Eye (tissue), 1 donor: ENCODE measurements at places on chromosomes 5 and 9.

DNA sequence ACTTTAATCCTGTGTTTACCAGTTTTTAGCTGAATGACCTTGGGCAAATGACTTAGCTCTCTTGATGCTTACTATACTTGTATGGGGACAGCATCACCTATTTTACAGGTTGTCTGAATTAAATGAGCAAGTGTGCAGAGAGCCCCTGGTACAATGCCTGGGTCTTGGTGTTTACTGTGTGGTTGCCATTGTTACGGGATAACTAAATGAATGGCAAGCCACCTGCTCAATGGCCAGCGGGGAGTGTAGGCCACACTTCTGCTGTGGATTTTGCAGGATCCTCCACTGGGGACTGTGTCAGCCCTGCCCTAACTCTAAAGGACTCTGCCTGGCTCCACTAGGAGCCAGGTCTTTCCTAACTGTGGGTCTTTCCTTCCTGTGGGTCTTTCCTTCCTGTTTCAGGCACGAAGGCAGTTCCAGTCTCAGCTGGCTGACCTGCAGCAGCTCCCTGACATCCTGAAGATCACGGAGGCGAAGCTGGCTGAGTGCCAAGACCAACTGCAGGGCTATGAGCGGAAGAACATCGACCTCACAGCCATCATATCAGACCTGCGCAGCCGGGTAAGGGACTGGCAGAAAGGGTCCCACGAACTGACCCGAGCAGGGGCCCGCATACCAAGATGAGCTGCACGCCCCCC, 10.3 kb upstream of the GLE1 start:
- DNase-seq = peak; percentile 27

- no peak for DNase-seq
These were observed 9.9 kb downstream of the SAXO1 start for GRCh38 chr9:19023078-19023477.

DNA sequence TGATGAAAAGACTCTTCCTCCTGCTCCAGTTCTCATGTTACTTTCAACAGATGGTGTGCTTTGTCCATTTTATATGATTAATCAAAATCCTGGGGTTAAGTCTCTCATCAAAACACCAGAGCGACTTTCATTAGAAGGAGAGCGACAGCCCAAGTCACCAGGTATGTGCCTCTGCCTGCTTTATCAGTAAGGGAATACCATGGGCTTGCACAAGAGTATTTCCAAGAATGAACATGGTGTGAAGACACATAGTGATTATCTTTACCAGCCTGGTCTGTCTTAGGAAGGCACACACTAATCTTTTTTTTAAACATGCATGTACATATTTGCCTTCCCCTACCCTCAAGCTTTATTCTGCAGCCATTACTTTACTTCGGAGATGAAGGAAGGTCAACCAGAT, 15.2 kb downstream of the NUP214 start:
- no peak for DNase-seq

GRCh38 chr9:12718482-12719026, 25.4 kb downstream of the TYRP1 start:
- peak; percentile 87 for DNase-seq

DNA sequence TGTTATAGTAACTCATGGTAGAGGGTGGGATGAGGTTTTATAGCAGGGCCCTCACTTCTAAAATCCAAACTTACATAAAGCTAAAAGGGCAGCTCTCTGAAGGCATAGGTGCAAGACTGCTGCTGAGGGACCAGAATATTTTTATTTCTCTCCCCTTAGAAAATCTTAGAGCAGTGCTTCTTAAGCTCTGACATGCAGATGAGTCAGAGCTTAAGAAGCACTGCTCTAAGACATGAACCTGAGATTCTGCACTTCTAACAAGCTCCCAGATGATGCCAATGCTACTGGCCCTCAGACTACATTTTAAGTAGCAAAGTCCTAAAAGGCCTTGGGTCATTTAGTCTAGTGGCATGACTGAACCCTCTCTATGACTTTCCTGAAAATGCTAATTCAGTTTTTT, 97.6 kb upstream of the SPRY4 start:
- no peak for DNase-seq

DNA sequence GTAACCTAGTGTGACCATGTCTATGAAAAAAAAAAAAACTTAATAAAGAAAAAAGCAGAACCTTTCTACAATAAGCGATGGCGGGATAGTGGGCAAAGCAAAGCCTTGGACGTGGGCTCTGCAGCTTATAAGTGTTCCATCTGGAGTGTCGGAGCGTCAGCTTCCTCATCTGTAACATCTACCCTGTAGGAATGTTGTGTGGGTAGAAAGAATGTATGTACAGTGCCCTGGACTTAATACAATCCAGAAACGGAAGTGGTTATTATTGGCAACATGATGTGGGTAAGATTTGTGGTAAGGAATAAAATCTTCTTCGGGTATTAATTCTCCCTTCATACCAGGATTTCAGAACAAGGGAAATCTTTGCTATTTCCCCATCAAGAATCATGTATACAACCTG, 66.5 kb downstream of the SEMA5A start:
- no peak for DNase-seq

DNA sequence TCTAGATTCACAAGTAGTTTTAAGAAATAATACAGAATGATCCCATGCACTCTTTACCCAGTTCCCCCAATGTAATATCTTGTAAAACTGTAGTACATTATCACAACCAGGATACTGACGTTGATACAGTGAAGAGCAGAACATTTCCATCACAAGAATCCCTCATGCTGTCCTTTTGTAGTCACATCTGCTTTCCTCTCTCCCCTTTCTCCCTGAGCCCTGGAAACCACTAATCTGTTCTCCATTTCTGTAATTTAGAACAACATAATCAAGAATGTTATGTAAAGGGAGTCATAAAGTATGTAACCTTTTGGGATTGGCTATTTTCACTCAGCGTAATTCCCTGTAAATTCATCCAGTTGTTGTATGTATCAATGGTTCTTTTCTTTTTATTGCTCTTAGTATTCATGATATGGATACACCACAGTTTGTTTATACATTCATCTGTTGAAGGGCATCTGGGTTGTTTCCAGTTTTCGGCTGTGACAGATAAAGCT, 61.1 kb downstream of the ERCC6L2 start:
- DNase-seq = no peak

DNA sequence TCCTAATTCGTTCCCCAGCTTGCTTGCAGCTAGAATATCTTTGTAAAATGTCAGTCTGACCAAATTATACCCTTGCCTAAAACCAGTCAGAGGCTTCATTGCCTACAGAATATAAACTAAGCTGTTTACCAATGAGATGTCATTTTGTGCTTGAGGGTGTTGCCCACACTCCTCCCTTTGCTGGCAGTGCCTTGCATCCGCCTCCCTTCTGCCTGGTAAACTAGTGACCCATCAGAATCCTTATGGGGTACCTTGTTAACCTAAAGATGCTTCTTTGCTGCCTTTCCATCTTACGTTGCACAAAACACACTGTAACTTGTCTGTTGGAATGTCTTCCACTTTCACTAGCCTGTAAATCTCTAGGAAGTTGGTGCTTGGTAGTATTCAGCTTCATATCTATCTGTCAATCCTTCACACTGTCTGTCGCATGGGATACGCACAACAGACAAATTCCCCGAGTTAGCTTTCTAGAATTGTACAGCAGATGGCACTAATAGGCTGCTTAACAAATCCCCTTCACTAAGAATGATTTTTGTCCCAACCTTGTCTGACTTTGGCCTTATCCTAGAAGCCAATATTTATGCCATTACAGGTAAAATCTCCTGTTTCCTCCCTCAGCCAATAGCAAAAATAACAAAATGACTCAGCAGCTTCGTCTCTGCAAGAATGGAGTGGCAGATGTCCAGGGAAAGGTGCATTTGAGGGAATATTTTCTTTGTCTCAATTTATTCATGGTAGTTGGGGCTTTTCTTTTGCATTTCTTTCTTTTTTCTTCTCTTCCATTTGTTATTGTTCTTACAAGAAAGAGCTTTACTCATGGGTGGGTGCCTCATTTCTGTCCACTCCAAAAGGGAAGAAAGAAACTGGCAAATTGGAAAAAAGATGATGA, 3.0 kb downstream of the NUDT2 start:
- peak; percentile 70 for DNase-seq

- DNase-seq = no peak
These were observed 402.9 kb downstream of the RAB3C start for GRCh38 chr5:58985759-58986158.

DNA sequence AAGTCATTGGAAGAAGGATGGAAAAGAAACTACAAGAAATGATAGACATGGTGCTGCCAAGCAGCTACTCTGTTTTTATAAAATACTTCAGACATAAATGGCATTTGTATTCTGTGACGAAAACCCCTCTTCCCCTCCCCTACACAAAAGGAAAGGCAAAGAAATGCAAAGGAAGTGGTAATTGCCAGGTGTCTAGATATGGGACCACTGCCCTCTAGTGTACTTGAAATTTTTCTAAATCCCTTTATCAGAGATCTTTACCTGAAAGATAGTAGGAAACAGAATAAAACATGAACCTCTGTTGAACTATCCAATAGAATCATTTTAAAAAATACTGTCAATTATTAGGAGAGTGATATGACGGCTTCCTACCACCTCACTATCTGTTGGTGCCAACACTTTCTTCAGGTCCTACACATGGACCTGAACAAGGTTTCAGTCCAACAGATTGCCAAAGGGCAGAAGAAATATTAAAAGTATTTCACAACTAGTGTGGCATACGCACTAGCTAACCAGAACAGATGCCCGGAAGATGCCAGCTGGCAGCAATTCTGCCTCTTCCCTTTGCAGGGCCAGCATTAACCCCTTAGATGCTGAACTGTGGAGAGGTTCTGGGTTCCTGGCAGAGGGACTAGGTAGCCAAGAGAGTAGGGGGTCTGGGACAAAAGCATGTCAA, 104.1 kb downstream of the TSSK1B start:
- peak; percentile 74 for DNase-seq
